ENCODE measurements at places on chromosomes 2 and 18. TPM values are rescaled to one million over a fixed set of nuclear protein-coding genes. Genes with fewer than 3 reads are reported as not detected.

CTAGE1 gene
- 0.10 TPM for polyA plus RNA-seq

KCNIP3 gene
- 1.4 TPM for polyA plus RNA-seq

DCDC2C gene
- not detected for polyA plus RNA-seq

MAPK4 gene
- not detected for polyA plus RNA-seq

GRCh38 chr2:37669446-37669845 lies 2.0 kb downstream of the CDC42EP3 start:
- no peak for DNase-seq

- no peak for DNase-seq
Measured at GRCh38 chr2:235921508-235922191, 246.5 kb downstream of the GBX2 start.

- DNase-seq: peak; percentile 69
Measured at GRCh38 chr2:18740474-18740881, 151.1 kb upstream of the NT5C1B start.

- no peak for DNase-seq
Measured at GRCh38 chr2:135773319-135773718, 31.7 kb downstream of the UBXN4 start.
